ENCODE measurements at places on chromosomes 11 and 22.
A peak's percentile ranks its signal among the peaks of the same experiment; 100 is the strongest.

- DNase-seq = no peak
Measured at GRCh38 chr11:21104641-21105040, 435.3 kb downstream of the NELL1 start.

GRCh38 chr11:118804094-118804493 lies 13.1 kb upstream of the DDX6 start:
- DNase-seq = no peak

DNA sequence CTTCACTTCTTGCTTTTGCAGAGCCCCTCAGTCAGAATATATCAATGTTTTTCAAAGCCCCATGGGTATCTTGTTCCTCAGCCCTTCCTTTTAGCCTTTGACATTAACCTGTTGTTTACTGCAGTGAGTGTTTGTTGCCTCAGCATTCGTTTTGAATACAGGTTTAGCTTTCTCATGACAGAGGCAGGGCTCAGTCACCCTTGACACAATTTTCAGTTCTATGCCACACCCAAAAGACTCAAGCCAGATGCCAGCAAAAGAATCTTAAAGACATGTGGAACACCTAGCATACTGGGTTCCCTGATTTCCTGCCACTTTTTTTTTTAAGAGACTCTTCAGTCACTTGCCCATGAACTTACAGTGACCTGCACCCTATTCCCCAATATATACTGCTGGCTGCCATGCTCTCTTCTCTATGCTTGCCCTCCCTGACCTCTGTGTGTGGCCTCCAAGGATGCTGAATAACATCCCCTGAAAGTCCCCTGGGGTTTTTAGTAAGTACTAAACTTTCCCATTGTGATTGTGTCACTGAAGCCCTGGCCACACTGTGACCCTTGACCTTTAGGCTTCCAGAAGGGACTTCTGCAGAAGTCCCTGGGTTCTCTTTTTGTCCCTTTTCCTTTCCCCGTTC lies 1225.5 kb downstream of the TBC1D22A start:
- no peak for DNase-seq

DNA sequence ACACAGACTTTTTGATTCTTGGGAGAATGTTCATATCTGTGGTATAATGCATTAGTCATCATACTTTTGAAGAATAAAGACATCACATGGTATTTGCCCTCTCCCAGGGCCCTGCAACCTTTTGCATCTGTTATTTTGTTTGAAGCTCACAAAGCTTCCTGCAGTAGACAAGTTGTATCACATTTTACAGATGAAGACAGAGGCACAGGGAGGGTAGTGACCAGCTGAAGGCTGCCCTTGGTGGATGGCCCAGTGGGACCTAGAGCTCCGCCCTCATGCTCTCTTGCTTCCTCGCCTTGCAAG lies 66.4 kb downstream of the UBASH3B start:
- DNase-seq = no peak

DNA sequence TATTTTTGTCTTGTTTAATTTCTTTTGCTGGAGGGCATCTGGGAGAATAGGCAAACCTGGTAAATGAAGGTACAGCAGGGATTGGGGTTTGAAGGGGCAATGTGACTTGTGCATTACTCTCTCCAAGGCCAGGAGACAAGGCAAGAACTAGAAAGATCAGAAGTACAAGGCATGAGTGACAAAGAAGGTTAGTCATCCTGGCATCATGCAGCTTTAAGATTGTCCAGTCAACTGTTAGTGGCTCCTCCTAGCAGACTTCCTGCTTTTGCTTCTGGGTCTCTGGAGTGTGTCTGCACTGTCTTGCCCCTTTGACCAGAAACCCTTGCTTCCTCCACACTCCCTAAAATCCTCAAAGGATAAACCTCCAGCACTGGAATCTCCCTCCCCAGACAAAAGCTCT lies 27.2 kb upstream of the GLYATL1 start:
- no peak for DNase-seq

- no peak for DNase-seq
Measured at GRCh38 chr11:112620621-112621394, 340.4 kb upstream of the NCAM1 start.

GRCh38 chr11:63564056-63564774 lies 1.0 kb upstream of the PLAAT2 start:
- DNase-seq = no peak

- DNase-seq = peak; percentile 39
Measured at GRCh38 chr22:25368271-25368670, 148.8 kb downstream of the CRYBB2 start.

DNA sequence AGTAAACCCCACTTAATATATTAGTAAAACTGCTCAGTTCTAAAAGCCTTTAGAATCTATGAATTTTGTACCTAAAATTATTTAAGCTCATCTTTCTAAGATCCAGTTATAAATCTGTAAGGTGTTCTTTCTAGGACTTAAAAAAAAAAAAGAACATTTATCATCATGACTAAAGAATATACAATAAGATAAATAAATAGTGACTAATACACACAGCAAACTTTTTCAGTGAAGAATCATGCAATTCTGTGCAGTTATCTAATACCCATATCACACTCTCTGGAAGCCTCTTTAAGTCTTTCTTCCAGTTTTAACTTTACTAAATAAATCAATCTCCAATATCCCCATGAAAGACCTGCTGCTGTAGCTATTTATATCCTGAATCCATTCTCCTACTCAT lies 59.8 kb downstream of the CEP57 start:
- no peak for DNase-seq

DNA sequence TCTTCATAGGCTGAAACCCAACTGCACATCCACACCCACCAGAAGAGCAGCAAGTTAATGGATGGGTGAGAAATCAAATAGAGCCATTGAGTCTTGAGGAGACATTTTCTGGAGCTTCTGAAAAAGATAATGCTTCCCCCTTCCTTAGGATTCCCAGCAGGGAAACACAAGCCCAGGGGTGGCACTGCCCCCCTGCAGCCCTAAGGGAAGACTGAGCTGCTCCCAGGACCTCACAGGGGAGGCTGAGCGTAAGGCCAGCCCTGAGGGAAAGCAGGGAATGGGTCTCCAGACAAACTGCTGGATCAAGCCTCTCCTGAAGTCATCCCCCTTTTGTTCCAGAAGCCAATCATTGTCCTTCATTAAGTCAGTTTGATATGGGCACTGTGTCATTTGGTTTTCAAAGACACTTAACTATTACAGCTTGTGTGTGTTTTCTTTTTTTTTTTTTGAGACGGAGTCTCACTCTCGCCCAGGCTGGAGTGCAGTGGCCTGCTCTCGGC lies 15.1 kb downstream of the LTO1 start:
- DNase-seq = no peak

DNA sequence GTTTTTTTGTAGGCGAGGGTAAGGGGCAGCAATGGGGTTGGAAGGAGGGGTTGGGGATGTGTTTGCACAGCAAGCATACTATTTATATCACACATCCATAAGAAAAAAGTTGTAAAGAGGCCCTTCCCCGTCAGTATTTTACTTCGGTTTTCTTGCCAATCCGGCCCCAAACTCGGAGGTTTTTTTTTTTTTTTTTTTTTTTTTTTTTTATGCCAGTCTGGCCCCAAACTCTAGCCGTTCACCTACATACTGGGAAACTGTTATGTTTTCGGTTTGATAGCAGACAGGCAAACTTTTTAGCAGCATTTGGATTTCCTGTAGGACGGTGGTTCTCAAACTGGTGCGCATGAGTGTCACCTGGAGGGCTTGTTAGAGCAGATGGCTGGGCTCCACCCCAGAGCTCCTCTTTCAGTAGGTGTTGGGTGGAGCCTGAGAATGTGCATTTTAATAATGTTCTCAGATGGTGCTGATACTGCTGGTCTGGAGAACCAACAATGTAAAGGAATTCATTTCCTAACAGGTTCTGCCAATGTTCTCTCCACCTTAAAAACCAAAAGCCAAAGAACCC lies 76.5 kb upstream of the ZBED5 start:
- DNase-seq = no peak

DNA sequence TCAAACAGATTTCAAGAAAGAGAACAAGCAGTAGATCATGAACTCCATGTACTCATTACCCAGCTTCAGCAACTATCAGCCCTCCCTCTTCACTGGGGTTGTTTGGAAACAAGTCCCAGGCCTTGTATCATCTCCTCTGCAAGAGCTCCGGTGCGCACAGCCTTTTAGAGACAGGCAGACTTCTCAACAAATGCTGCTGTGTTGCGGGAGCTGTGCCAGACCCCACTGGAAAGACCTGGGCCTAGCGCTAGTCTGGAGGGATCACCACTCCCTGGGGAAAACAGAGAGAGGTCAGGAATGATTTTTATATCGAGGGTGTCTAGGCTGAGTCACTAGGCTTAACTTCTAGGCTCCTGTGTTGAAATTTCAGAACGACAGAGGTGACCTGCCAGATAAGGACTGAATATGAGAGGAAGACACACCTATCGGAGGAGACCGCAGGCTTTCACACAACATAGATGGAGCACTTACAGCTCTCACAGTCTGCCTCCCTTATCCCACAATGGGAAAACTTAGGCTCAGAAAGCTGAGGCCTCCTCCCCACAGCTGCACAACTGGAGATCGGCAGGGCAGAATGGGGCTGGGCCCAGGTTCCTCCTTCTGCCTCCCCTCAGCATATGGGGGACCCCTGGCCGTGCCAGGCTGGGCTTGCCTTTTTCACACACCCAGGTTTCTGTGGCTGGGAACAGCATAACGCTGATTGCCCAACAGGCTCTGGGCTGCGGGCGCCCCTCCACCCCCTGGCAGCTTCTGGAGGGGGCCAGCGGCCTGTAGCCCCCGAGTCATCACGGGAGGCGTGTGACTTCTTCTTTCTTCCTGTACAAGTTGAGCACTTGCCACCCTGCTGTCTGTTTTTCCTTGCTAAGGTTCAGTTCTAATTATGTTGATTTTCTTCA lies 86.0 kb downstream of the PKNOX2 start:
- no peak for DNase-seq

DNA sequence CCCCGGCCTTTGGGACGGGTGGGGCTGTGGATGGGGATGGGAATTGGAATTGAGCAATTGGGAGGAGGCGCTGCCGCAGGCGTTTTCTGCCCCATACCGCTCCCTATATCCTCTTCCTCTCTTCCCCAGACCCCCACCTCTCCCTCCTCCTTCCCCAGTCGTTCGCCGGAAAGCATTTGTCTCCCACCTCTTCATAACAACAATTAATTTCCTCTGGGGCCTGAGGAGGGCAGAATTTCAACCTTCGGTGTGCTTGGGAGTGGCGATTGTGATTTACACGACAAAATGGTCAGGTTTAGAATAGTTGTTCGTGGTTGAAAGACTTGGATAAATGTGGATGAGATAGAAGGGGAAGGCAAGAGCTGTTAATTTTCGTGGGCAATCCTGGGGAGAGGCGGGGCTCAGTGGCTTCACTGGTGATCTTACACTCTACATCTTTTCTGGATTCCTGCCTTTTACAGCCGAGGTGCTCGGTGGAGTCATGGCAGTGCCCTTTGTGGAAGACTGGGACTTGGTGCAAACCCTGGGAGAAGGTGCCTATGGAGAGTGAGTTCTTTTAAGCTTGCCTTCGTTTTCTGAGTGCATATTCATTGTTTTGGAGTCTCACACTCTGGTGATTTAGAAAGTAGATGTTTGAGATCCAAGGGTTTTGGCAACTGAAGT lies 1.5 kb downstream of the CHEK1 start:
- peak; percentile 90 for DNase-seq

DNA sequence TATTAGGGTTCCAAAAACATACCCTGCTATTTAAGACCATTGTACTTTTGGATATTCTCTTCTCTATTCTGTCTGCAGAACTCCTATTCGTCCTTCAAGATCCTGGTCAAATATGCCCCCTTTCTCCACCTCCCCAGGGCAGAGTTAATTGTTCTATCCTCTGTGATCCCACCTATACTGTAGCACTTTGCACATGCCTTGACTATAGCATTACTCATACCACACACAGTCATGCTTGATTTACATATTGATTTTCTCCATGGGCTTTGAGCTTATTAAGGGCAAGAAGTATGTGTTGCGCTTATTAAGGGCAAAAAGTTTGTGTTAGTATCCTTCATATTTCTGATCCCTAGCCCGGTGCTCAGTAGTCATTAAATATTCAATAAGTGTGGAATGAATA lies 263.7 kb upstream of the CADM1 start:
- DNase-seq = no peak

DNA sequence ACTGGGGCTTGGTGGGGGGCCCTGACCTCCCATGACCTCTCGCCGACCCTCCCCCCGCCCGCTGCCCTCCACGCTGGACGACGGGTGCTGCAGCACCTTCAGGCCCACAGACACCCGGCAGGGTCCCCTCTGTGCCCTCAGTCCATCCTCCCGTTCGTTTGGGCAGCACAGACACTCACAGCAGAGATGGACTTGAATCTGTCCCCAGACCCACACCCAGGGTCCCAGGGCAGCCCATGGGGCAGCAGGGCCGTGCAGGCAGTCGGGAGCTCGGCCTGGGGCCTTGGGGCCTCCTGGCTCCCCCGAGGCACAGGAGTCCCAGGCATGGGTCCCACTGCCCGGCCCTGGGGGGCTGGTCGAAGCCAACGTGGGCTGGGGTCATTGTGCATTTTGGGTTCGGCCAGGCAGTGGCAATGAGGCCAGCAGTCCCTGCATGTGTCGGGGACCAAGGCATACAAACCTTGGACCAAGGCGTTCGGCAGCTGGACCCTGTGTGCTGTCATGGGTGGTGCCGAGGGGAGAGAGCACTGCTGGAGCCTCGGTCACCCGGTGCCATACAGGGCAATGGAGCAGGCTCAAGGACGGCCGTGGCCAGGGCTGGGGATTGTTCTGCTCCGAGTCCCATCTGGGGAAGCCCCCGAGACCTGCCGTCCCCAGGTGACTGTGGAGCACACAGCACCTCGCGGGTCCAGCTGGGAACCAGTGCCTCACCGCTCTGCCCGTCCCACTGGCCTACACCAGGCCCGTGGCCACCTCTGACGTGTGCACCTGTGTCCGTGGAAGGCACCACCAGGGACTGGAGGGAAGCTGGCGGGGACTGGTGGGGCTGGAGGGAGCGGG lies 19.3 kb upstream of the BRSK2 start:
- no peak for DNase-seq

GRCh38 chr11:26144291-26144690 lies 187.6 kb upstream of the ANO3 start:
- DNase-seq = no peak

GRCh38 chr11:78187366-78188285 lies 800 bp downstream of the KCTD21 start:
- no peak for DNase-seq

DNA sequence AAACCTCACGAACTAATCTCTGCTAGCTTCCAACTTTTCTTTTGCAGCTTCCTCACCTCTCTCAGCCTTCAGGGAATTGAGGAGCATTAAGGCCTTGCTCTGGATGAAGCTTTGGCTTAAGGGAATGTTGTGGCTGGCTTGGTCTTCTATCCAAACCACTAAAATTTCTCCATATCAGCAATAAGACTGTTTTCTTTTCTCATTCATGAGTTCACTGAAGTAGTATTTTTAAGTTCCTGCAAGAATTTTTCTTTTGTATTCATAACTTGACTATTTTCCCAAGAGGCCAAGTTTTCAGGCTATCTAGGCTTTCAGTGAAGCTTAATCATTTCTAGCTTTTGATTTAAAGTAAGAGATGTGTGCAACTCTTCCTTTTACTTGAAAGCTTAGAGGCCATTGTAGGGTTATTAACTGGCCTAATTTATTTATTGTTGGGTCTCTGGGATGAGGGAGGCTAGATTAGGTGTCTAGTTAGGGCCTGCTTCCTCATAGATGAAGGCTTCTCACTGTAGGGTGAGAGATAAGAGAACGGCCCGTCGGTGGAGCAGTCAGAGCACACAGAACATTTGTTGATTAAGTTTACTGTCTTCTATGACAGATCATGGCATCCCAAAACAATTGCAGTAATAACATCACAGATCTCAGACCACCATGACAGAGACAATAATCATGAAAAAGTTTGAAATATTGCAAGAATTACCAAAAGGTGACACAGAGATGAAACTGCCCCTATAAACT lies 33.2 kb downstream of the CSF2RB start:
- DNase-seq = no peak

- DNase-seq = no peak
Measured at GRCh38 chr11:96373826-96374225, 15.9 kb downstream of the CCDC82 start.

- peak; percentile 48 for DNase-seq
Measured at GRCh38 chr11:18853086-18853720, 61.6 kb upstream of the PTPN5 start.
